Vagina (tissue), 2 donors: ENCODE measurements at places on chromosomes 1 and 21.

DNA sequence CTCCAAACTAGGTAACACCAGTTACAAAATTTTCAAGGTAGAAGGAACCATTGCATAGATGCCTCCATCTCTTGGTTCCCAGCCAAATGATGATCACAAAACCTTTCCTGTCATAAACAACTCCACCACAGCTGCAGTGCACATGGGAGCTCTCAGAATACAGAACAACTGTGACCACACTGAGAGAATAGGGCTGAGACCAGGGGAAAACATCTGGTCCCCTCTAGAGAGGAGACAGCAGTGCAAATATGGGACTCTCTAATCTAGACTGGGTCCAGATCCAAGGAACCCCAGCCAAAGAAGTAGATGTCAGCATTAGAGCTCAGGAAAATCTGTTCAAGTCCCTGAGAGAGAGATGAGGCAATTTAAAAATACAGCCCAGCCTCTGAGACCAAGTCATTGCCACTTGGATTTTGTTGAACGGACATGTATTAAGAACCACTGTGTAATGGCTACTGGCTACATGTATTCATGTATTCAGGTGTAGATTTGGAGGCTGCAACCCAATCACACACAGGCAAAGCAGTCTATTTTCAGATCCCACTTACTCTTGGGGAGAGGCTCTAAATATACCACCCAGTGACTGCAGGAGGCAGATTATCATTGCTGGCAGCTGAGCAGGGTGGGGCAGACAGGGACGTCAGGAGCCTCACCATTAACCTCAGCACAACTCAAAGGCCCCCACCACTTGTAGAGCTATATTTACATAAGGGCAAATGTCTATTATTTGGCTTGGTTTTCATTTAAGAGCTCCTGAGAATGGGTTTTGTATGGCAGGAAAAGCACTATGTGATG is 7.6 kb upstream of the RXRG start:
- DNase-seq: peak; percentile 64

DNA sequence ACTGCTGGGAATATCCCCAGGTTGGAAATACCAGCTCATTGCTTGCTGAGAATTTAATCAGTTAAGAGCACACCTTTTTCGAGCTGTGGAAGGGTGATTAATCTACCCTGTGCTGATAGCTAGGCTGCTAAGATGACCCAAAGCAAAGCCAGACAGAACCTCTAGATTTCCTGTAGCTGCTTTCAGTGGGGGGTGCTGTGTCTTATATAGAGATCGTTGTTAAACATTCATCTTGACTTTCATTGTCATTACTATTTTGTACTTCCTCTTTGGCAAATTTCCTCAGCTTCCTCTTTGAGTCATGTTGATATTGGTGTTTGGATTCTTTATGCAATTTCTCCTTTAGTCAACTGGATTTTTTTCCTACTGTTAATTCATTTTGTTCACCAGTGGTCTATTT is 155.3 kb downstream of the DISC1 start:
- DNase-seq: no peak

GRCh38 chr1:156901966-156902915 is 8.7 kb downstream of the PEAR1 start:
- no peak for DNase-seq

DNA sequence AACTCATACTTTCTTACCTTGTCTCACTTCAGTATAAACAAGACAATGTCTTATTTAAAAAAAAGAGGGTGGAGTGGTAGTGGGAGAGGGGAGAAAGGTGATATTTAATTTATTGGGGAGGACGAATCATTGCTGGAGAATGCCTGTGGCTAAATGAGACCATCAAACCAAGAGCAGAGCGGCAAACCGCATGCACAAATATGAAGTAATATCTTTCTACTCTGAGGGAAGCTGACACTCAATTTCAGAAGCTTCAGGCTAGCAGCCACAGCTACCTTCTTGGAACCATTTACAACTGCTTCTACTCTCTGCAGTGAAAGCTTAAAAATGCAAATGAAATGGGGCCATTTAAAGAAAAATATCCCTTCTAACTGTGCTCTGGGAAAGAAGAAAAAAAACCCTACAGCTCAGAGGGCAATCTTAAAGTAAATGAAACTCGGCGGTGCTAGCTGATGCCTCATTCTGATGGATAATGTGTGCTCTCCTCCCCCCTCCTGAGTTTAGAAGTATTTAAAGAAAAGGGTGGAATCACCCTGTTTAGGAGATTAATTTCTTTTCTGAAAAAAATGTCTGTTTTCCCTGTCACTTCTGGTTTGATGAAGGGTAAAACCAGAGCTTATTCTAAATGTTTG is 178.2 kb upstream of the CAMK1G start:
- no peak for DNase-seq
